Muscle of back (tissue), 13 donors: ENCODE measurements at places on chromosomes 4 and X. TPM values are rescaled to one million over a fixed set of nuclear protein-coding genes. Genes with fewer than 3 reads are reported as not detected.

DNA sequence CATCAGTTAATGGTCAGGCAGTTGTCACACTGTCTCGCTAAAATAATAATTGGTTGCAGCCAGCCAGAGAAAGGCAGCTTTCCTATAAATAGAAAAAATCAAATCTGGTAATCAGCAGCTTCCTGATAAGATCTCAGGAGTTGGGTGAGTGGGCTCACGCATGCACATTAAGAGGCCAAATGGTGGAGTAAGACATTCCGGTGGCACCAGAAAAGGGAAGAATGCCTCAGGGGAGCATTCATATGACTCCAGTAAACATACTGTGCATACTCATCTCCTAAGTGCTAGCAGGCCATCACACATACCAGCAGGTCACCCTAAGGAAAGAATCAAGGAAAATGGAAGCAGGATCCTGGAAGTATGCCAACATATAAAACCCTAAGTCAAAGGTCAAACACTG is 40.1 kb downstream of the UGT2B15 start:
- DNase-seq: no peak

DNA sequence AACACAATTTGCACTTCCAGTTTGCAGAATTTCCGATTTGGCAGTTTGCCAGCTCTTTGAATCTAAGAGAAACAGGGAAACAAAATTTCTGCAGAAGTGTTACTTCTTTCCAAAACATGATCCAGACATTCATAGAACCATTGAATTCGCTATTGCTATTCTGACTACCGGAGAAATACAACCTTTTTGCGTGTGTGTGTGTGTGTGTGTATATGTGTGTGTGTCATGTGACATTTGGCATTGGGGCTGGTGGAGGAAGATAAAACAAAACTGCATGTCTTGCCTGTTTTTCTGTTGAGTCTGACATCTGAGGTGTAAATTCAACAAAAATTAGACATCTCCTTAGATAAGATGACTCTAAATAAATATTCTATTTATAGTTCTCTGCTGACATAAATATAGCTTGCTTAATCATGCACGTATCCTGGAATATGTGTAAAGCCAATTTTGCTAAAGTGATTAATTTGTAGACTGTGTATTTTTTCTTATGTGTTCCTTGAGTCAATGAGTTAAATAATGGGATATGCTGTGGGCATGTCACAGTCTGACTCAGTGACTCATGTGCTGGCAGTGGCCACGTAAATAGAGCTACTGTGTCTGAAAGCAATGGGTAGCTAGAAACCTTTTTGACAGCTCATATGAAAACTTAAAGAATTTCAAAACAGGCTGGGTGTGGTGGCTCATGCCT is 98.9 kb downstream of the HPGD start:
- DNase-seq: peak; percentile 40

DNA sequence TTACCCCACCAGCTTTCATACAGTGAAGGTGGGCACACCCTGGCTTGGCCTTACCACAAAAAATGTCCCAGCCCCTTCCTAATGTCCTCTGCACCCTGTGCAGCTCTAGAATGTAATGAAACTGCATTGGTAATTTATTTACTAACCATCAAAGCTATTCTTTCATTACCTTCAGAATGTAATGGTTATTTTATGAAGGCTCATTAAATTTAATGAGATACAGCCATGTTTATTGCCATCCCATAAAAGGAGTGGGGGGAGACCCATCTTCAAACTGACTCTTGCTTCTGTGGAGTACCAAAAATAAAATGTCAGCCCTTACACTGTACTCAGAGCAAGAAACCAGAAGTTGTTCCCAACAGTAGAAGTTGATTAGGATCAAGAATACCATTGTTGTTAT is 25.0 kb downstream of the NKX6-1 start:
- DNase-seq: no peak

Gene CT45A8
- not detected for polyA plus RNA-seq

Gene STATH
- not detected for polyA plus RNA-seq
